Putamen (tissue), 1 donor: ENCODE measurements at places on chromosomes 13 and 19.
A peak's percentile ranks its signal among the peaks of the same experiment; 100 is the strongest.

DNA sequence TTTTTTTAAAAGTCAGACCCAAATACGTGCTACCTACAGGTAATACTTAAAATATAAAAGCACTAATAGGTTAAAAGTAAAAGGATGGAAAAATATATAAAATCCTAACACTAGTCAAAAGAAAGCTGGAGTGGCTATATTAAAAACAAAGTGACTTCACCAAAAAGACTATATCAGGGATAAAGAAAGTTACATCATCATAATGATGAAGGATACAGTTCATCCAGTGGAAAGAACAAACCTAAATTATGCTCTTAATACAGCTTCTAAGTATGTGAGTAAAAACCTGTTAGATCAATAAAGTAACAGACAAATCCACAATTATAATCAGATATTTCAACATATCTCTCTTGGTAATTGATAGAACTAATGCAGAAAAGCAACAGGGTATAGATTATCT lies 1.1 kb upstream of the ZNF780B start:
- no peak for DNase-seq

GRCh38 chr13:51155776-51156515 lies 44.9 kb upstream of the C13orf42 start:
- DNase-seq = no peak

DNA sequence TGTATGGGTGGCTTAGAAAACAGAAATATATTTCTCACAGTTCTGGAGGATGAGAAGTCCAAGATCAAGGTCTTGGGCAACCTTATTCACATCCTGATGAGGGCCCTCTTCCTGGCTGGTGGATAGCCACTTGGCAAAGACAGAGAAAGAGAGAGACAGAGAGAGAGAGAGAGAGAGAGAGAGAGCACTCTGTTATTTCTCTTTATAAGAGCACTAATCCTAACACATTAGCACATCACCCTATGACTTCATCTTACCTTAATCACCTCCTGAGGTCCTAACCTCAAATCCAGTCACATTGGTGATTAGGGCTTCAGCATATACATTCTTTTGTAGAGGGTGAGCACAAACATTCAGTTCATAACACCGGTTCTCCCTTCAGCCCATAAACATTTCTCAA lies 430.3 kb downstream of the EFNB2 start:
- DNase-seq = no peak

DNA sequence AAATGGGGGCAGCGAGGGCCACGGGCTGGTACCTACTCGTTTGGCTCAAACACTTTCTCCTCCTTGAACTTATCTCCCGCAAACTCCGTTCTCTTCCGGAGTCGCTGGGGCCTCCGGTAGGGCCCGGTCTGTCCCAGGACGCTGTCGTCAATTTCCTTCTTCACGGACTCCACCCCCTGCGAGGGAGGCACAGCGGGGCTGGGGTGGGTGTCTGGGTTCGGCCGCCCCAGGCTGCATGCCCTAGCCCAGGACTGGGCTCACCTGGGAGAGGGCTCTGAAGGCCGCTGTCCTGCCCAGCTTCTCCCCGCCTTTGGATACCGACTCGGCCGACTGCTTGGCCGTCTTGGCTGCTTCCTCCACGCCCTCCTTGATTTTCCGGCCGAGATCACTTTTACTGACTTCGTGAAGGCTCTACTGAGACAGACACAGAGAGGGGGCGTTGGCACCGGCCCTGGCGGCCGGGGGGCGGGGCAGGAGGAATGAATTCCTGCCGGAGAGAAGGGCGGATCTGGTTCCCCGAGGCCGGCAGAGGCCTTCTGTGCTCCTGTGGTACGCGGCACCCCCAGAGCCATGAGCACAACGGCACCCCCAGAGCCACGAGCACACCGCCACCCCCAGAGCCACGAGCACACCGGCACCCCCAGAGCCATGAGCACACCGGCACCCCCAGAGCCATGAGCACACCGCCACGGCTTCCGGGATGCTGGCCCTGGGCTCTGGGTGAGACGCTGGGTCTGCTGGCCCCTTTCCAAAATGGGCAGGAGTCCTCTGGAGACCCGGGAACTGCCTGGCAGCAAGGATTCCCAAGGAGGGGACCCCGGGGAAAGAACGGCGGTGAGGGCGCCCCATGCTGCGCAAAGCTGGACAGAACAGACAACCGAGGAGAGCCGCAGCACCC lies 8.1 kb upstream of the CTXN1 start:
- no peak for DNase-seq

GRCh38 chr13:75226733-75227435 lies 255.1 kb downstream of the TBC1D4 start:
- no peak for DNase-seq

DNA sequence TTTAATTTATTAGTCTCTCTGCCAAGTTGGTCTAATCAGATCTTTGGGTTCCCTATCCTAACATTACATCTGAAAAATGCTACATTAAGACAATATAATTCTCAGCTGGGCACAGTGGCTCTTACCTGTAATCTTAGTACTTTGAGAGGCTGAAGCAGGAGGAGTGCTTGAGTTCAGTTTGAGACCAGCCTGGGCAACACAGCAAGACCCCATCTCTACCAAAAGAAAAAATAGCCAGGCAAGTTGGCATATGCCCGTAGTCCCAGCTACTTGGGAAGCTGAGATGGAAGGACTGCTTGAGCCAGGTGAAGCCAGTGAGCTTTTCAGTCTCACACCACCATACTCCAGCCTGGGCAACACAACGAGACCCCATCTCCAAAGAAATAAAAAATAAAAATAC lies 95.0 kb downstream of the KLF12 start:
- no peak for DNase-seq

DNA sequence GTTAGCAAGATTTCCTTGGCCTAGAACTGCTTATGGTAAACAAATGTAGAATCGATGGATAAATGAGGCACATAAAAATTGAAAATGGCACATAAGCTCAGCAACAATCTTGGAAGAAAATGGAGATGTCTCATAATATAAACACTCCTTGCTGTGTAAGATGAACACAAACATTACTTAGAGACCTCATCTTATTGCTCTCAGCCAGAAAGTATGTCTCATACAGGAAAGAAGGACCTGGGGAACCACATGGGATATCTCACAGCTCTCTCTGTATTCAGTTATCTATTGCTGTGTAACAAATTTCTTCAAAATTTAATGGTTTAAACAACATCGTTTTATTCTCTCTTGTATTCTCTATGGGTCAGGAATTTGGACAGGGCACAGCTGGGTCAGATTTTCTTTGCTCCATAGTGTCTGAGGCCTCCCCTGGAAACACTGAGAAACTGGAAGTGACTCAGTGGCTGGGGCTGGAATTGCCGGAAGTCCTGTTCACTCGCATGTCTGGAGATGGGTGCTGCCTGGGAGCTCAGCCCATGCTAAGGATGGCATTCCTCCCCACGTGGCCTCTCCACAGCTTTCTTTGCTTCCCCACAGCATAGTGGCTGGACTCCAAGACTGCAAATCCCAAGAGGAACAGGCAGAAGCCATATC lies 105.1 kb downstream of the NUFIP1 start:
- no peak for DNase-seq

GRCh38 chr13:34764246-34764645 lies 177.8 kb upstream of the NBEA start:
- no peak for DNase-seq

DNA sequence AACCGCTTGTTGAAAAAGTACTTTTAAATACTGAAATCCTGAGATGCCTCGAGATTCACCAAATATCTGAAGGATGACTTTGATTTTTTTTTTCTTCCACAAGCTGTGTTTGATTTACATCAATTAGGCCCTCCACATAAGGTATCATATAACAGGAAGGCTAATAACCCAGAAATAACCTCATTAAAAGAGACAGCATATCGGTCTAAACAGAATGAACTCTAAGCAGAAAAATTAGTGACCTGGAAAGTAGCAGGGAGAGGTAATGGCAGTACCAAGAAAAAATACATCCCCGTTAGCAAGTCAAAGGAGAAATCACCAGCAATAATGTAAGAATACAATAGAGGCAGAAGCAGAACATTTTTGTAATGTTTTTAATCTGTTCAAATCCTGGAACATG lies 452.4 kb upstream of the TSHZ3 start:
- no peak for DNase-seq

GRCh38 chr13:43698758-43699157 lies 88.0 kb downstream of the ENOX1 start:
- DNase-seq = peak; percentile 51

DNA sequence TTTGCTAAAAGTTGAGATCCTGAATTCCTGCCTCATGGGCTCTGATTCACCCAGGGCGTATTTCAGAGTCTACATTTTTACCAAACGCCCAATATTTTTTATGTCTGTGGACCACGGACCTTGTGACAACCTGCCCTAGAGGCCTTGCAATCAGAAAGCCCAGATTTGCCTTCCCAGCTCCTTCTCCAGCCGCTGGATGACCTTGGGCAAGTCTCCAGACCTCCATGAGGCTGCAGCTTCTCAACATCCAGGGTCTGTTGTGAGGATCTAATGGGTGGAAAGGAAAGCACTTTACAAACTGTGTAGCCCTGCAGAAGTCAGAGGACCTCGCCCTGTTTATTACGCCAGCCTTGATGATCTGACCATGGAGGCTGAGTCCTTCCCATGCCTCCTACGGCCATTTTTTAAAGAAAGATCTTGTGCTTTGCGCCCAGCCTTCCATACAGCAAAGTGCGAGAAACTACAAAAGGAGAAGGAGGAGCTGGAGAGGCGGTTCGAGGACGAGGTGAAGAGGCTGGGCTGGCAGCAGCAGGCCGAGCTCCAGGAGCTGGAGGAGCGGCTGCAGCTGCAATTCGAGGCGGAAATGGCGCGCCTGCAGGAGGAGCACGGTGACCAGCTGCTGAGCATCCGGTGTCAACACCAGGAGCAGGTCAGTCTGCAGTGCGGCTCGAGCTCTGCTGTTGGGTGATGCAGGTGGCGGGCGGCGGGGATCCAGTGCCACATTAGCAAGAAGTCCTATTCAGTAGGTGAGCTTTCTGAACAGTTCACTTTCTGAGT lies 115.6 kb downstream of the SLC7A1 start:
- DNase-seq = no peak

DNA sequence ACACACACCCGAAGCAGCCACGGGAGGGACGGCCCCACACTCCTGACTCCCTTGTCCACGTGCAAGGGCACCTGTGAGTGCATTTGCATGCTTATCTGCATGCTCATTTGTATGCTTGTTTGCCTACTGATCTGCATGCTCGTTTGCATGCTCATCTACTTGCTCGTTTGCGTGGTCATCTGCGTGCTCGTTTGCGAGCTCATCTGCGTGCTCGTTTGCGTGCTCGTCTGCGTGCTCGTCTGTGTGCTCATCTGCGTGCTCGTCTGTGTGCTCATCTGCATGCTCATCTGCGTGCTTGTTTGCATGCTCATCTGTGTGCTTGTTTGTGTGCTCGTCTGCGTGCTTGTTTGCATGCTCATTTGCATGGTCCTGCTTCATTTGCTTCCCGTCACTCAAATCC lies 23.8 kb downstream of the SHC2 start:
- no peak for DNase-seq

DNA sequence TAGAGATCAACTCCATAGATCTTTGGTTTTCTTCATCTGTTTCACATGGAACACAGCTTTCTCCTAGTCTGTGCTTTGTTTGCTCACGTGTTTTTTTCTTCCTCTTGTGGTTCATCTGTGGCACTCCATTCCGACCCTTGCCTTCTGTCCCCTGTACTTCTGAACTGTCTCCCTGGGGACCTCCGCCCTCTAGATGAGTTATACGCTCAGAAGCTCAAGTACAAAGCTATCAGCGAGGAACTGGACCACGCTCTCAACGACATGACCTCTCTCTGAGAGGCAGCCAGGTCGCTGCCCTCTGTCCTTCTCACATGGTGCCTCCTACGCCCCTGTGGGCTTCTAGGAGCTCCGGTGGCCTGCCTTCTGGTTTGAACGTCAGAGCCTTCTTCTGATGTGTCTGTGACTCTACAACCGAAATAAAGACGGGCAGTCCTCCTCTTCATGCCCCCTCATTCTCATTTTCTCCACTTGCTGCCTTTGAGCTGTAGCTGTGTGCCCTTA lies 16.6 kb upstream of the RAB8A start:
- no peak for DNase-seq

- no peak for DNase-seq
Measured at GRCh38 chr19:44990459-44990858, 10.8 kb upstream of the RELB start.

- no peak for DNase-seq
Measured at GRCh38 chr19:14097532-14098151, 7.1 kb upstream of the SAMD1 start.

DNA sequence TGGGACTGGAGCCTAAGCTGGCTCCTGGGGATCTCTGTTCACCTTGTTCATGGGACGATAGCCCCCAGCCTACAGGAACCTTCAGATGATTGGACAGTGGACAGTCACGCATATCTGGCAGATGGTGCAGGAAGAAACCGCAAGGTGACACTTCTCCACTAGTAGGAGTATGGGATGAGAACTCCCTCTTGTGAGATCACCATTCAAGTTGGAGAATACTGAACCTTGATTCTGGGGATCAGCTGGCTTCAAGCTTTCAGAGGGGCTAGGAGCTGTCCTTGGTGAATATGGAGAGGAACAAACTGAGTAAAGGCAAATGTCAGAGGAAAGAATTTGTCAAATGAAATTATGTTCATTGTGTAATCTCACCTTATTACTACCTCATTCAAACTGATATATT lies 204.5 kb downstream of the PDS5B start:
- no peak for DNase-seq

GRCh38 chr13:23380534-23380933 lies 53.0 kb downstream of the SACS start:
- DNase-seq = no peak

DNA sequence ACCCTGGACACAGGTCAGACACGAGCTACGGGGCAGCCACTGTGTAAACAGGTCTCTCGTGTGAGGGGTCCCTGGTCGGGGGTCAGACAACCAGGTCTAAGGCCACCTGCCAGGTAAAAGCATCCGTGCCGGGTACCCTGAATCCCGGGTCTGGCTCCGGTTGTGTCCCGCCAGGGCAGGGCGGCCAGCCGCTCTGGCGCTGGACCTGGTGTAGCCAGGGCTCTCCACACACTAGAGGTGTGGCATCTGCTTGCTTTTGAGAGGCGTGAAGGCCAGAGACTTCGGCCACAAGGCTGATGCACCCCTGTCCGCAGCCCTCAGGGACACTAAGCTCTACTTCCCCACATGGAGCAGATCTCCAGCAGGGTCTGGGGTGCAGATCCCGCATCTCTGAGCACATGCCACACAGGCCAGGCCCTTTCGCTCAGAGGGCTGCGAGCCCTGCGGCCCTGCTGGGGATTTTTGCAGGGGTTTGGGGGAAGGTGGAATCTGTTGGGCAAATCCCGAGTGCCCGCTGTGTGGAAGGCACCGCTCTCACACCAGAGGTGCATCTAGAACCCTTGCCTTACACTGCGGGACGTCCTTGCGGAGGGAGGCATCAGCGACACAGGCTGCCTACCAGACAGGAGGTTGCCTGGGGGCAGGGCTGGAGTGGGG lies 13.8 kb upstream of the TIMM13 start:
- DNase-seq = no peak
